CD4-positive, alpha-beta T cell treated with Interleukin-6 at 100 ng/mL for 8 hours (primary cell): ENCODE measurements at places on chromosomes 4 and X.

- DNase-seq = no peak
Observed at GRCh38 chr4:41014158-41014557, 200.2 kb downstream of the APBB2 start.

GRCh38 chrX:85993539-85994197 lies 53.7 kb downstream of the CHM start:
- DNase-seq = no peak

GRCh38 chr4:120026853-120027252 lies 39.8 kb downstream of the MAD2L1 start:
- DNase-seq = no peak

GRCh38 chrX:53435997-53436396 lies 1.8 kb upstream of the HSD17B10 start:
- peak; percentile 77 for DNase-seq

DNA sequence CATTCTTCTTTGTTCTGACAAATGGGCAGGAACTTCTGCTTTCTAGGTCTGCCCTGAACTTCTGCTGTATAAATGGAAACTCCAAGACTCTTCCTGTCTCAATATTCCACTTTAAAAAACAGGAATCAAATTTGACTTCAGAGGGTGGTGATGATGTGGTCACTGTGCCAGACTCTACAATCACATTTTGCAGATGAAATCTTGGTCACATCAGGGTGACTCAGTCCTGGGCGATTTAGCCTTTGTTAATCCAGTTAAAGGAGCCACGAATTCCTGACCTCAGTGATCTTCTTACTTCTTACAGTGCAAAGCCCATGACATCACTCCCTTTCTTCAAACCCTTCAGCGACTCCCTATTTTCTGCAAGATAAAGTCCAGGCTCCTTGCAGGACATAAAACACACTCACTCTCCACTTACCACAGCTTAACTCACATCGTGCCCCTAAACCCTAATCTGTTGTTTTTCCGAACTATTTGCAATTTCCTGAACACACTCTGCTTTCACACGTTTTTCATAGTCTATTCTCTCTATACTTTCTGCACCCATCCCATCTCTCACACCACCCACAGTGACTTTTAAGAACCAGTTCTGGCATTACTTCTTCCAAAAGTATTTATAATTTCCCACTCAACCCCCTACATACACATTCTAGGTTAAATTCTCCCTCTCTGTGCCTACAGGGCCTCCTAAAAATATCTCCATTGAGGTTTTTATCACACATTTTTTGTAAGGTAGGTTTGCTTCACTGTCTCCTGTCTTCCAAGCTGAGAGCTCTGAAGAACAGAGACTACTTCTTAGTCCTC lies 11.1 kb downstream of the GASK1B start:
- DNase-seq = no peak

- DNase-seq = no peak
Observed at GRCh38 chrX:40844471-40844870, 109.1 kb upstream of the MED14 start.

DNA sequence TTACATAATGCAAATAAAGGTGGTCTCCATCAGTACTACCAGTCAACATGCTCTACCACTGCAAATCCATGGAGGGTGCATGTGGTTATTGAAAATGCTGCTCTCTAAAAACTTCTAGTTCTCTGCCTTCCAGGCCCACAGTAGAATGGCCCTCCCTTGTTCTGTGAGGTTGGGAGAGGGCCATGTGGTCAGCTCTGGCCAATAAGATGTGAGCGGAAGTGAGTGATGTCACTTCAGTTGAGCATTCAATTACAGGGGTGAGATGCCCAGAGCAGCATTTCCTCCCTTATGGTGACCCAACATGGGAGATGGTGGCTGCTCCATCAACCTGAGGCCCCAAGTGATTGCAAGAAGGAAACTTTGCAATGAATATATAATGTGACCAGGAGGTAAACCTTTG lies 148.8 kb downstream of the CPEB2 start:
- DNase-seq = no peak

GRCh38 chrX:110267874-110268273 lies 50.0 kb downstream of the AMMECR1 start:
- no peak for DNase-seq

DNA sequence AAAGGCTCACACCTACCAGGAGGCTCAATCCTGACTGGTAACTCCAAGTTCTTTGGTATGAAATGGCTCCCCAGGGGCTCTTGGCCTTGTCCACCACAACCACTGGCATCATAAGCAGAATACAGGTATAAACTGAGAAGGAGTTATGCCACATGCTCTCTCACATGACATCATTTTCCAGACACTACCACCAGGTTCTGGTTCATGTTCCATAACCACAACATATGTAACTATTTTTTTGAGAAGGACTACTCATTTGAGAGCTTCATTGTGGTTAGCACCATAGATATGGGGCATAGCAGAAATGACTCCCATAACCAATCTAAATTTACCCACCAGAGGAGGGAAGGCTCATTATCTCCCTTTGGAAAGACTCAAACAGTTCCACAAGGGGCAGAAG lies 19.6 kb downstream of the PRDM5 start:
- no peak for DNase-seq

DNA sequence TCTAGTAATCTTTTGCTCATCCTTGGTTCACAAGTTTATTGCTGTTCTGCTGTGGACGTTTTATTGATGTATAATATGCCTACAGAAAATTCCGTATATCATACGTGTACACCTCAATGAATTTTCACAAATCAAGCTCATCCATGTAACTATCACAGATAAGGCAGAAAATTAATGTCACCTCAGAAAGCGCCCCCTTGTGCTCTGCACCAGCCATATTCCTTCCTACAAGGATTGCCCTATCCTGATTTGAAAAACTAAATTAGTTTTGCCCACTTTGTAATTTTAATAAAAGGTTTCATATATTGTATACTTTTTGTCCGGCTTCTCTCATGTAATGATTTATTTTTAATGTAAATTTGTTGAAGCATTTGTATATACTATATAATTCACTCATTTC lies 390.8 kb downstream of the ADGRL3 start:
- DNase-seq = no peak

- peak; percentile 12 for DNase-seq
Observed at GRCh38 chr4:169492436-169493163, 119.8 kb downstream of the NEK1 start.

- DNase-seq = no peak
Observed at GRCh38 chr4:90060039-90060438, 67.2 kb upstream of the CCSER1 start.

DNA sequence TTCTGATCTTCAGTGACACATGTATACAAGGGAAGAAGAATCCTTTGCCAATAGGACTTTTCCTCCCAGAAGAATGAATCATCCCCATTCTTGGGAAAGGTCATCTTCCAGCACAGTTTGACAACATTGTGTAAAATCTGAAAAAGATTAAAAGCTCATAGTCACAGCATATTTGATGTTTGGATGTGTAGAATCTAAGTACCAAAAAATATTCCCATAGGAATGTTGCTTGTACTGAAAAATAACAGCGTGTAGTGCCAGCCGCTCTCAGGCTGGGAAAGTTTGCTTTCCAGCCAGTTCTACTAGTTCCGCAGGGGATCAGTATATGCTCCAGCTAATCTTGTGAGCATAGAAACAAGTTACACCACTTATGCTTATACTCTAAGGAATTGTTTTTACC lies 74.7 kb upstream of the IL13RA1 start:
- DNase-seq = no peak

DNA sequence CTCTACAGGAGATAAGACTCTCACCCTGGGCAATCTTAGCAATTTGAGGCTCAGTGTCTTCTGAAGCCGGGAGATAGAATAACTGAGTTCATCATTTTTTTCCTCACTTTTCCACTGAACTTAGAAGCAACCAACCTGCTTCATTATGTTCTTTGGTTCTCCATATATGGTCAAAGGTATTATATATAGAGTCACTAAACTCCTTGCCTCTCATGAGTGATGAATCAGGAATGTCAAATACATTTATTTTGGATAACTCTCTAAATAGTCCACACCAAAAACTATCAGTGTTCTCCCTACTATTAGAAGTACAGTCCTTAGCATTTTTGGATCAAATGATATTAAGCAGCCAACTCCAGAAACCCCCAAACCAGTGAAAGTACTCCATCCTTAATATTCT lies 421.5 kb upstream of the EPHA5 start:
- no peak for DNase-seq

- no peak for DNase-seq
Observed at GRCh38 chr4:8022767-8023695, 83.4 kb upstream of the AFAP1 start.

- no peak for DNase-seq
Observed at GRCh38 chr4:153346563-153346962, 2.1 kb downstream of the MND1 start.

DNA sequence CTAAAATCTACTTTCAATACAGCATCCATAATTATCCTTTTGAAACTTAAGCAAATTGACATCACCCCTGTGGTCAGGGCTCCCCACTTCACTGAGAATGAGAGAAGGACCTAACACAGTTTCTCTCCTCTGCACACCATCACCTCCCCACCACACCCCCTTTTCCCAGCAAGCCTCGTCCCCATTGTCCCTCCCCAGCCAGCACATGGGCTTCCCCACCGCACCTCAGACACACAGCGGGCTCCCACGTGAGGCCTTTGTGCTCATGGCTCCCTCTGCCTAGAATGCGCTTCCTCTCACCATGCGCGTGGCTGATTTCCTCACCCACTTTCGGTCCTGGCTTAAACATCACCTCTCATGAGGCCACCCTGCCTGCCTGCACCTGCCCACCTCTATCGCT lies 639.0 kb upstream of the FRG1 start:
- DNase-seq = no peak

DNA sequence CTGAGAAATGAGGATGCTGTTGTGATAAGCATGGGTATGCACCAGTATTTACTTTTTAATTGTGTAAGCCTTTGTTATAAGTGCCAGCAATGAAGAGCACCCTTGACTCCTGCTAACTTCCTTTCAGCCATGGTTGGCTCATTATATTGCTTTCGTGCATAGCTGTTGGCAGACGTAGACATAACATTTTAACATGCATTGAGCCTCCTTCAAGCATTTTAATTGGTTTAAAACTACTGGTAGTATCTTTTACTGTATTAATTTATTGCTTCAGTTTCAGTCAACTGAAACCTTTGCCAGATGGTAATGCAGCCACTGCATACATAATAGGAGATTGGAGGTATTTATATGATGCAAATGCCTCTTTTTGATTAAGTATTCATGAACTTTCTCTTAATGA lies 1285.4 kb downstream of the PCDH18 start:
- DNase-seq = no peak

GRCh38 chrX:70293621-70294020 lies 3.7 kb downstream of the KIF4A start:
- no peak for DNase-seq

DNA sequence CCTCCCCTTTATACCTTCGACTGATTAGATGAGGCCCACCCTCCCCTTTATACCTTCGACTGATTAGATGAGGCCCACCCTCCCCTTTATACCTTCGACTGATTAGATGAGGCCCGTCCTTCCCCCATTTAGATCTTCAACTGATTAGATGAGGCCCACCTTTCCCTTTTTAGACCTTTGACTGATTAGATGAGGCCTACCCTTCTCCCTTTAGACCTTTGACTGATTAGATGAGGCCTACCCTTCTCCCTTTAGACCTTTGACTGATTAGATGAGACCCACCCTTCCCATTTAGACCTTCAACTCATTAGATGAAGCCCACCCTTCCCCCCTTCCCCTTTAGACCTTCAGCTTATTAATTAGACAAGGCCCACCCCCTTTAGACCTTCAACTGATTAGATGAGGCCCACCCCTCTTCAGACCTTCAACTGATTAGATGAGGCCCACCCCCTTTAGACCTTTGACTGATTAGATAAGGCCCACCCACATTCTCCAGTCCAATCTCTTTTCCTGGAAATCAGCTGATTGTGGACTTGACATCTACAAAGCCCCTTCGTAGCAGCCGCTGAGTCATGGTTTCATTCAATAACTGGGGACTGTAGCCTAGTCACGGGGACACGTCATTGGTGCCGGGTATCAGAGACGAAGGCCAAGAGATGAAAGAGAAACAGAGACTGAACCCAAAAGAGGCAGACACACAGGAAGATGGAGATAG lies 28.8 kb upstream of the IL3RA start:
- no peak for DNase-seq

DNA sequence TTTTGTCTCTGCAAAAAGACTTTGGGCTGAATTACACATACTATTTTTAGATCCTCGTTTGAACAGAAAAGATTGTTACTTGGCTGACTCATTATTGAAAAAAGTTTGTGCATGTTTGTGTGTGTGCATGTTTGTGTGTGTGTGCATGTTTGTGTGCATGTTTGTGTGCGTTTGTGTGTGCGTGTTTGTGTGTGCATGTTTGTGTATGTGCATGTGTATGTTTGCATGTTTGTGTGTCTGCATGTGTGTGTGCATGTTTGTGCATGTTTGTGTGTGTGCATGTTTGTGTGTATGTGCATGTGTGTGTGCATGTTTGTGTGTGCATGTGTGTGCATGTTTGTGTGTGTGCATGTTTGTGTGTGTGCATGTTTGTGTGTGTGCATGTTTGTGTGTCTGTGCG lies 201.1 kb upstream of the FAT1 start:
- no peak for DNase-seq

DNA sequence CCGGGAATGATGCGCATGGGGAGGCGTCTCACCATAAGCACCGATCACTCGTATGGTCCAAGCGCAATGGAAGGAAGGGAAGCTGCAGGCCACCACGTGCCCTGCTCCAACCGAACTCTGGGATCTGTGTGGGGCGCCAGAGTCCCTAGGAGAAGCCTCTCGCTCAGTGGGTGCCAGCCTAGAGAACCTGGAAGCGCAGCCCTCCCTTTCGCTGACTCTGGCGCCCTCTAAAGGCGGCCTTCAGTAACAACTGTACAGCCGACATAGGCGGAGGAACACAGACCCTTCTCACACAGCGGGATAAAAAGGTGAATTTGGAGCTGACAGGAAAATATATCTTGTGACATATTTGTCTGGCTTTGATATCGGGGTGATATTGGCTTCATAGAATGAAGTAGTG lies 76.0 kb downstream of the INTS6L start:
- DNase-seq = peak; percentile 19

DNA sequence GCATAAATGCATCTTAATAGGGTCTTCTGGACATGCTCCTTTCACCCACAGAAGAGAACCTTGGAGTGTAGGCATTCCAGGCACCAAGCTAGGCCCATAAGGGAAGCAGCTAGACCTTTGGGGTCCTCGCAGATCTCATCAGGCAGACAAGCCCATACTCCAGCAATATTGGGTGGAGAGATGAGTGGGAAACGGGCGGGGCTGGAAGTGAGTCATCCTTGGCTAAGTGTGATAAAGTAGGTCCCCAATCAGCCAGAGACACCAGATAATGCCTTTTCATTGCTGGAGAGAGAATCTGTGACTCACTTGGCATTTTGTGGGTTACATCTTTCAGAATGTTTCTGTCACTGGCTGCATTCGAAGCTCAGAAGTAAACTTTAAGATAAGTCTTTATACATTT lies 133.3 kb upstream of the MBNL3 start:
- DNase-seq = no peak

DNA sequence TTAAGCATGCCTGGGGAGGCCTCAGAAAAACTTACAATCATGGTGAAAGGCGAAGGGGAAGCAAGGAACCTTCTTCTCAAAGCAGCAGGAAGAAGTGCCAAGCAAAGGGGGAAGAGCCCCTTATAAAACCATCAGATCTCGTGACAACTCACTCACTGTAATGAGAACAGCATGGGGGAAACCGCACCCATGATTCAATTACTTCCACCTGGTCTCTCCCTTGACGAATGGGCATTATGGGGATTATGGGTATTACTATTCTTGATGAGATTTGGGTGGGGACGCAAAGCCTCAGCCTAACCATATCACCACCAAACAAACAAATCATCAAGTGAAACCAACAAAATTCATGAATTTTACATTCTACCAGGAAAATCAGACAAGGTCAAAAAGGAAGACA lies 76.7 kb upstream of the TAB3 start:
- DNase-seq = no peak
